ENCODE measurements at places on chromosomes 7 and 10. TPM values are rescaled to one million over a fixed set of nuclear protein-coding genes. Genes with fewer than 3 reads are reported as not detected.

Gene IDI1
- total RNA-seq: 104 TPM

GRCh38 chr7:137848095-137848494, 1.3 kb upstream of the DGKI start:
- no peak for ATAC-seq

GRCh38 chr7:121924269-121925186, 51.6 kb downstream of the PTPRZ1 start:
- ATAC-seq: peak; percentile 41

- ATAC-seq: peak; percentile 83
Measured at GRCh38 chr7:28784171-28784902, 173.8 kb downstream of the TRIL start.

DNA sequence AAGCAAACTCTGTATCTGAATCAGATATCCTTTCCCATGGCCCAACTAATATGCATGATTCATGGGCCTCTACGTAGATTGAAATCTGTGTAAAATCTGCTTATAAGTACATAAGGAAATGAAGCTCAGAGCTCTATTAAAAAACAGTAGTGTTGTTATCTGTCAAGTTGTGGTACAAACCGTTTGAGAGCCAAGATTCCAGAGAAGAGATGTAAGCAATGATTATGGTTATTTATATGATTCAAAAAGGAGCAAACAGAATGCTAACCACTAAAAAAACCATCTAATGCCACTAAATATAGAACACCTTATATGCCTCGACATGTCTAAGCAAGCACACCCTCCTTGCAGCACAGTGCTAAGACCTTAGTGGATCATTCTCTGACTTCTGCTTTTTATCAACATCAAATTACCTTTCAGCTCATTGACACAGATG, 26.6 kb downstream of the RPP38 start:
- ATAC-seq: peak; percentile 57

Gene PDZD8
- total RNA-seq: 47.0 TPM

GRCh38 chr7:44155191-44156185, 14.4 kb upstream of the MYL7 start:
- no peak for ATAC-seq

- peak; percentile 81 for ATAC-seq
Measured at GRCh38 chr10:89837165-89838043, 136.0 kb downstream of the KIF20B start.

DNA sequence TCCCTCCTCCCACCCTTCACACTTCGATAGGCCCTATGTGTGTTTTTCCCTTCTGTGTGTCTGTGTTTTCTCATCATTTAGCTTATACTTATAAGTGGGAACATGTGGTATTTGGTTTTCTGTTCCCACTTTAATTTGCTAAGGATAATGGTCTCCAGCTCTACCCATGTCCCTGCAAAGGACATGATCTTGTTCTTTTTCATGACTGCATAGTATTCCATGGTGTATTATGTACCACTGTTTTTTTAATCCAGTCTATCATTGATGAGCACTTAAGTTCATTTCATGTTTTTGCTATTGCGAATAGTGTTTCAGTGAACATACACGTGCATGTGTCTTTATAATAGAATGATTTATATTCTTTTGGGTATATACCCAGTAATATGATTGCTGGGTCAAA, 46.3 kb upstream of the GNAT3 start:
- no peak for ATAC-seq

DNA sequence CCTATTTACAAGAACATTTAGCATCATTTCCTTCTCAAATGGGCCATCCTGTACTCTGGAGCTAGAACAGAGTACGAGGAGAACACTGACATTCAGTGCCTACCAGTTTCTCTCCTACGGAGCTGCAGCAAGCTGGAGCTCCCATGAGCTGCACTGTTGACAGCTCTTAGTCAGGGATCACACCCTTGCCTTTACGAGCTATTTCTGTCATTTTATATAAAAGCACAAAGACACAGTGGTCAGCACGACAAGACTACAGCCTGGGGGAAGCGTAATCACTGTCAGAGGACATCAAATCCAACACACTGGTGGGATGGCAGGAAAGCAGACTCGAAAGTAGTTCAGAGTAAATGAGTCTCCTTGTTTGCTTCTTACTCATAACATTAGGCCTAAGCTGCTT, 2.7 kb downstream of the CDCA7L start:
- peak; percentile 22 for ATAC-seq

Gene GIMAP7
- not detected for total RNA-seq

- ATAC-seq: no peak
Measured at GRCh38 chr7:35267411-35267810, 13.5 kb upstream of the TBX20 start.

- no peak for ATAC-seq
Measured at GRCh38 chr7:5758753-5759335, 22.6 kb downstream of the RNF216 start.

Gene JCAD
- total RNA-seq: 6.1 TPM
